ENCODE measurements at places on chromosomes 4 and X. TPM values are rescaled to one million over a fixed set of nuclear protein-coding genes. Genes with fewer than 3 reads are reported as not detected.
A peak's percentile ranks its signal among the peaks of the same experiment; 100 is the strongest.

GRCh38 chrX:133783274-133783673 is 202.1 kb downstream of the GPC3 start:
- DNase-seq = no peak

DNA sequence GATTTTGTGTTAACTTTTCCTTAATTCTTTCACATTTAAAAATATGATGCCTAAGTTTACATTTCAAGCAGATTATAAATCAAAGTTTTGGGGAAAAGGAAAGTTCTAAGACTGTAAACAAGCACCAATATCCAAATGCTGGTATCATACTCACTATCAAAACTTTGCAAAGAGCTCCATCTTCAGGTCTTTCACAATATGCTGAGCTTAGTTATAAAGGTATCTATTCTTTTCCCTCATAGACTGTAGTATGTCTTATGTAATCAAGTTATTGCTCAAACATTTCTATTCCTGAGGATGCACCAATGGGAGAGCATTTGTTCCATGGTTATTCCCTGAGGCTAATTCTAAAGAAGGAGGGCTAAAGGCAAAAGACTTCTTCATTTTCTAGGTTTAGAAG is 207.9 kb upstream of the FAM241A start:
- DNase-seq = no peak

DNA sequence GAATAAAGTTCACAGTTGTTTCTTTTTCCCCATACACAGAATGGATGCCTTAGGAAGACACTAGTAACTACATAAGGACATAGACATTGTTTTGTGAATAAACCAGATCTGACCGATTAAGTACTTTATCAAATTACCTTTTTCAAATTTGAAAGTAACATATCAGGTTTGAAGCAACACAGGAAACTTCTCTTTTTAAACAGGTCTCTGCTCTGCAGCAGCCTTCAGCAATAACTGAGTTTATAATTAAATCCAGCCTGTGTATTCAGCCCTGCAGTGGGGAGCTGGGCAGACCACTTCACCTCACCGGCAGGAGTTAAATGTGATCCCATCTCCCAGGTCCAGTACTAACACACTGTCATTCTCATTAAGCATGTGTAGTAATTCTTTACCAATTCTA is 68.3 kb upstream of the ATOH1 start:
- no peak for DNase-seq

GRCh38 chrX:15359701-15360100 is 24.4 kb upstream of the PIGA start:
- no peak for DNase-seq

ALB gene
- polyA plus RNA-seq = not detected

MGARP gene
- 24.2 TPM for polyA plus RNA-seq

- peak; percentile 43 for DNase-seq
Measured at GRCh38 chr4:118888666-118889311, at the start of gene SYNPO2. SYNPO2 (plus strand) TSS chr4:118888854; CDS start chr4:118889037, 183 bp downstream.

STPG2 gene
- not detected for polyA plus RNA-seq

- no peak for DNase-seq
Measured at GRCh38 chrX:101408532-101408841, 465 bp downstream of the HNRNPH2 start.

SPANXN3 gene
- not detected for polyA plus RNA-seq

- DNase-seq = no peak
Measured at GRCh38 chr4:75644095-75644494, 13.8 kb upstream of the CDKL2 start.

DNA sequence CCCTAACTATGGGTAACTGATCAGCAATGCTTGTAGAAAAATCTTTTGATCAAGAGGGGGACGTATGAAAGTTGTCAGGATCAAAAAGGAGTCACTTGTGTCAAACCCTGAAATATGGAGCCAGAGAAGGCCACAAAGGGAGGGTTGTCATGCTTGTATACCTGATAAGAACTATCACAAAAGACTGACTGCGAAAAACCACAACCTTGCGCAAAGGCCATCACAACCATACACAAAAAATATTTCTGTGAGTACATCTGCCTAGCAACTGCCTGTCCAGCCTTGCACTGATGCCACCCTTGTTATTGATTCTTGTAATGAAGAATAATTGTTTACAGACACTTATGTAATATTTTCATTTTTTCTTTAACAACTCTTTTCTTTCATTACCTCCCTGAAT is 22.8 kb upstream of the EIF4E start:
- no peak for DNase-seq

DNA sequence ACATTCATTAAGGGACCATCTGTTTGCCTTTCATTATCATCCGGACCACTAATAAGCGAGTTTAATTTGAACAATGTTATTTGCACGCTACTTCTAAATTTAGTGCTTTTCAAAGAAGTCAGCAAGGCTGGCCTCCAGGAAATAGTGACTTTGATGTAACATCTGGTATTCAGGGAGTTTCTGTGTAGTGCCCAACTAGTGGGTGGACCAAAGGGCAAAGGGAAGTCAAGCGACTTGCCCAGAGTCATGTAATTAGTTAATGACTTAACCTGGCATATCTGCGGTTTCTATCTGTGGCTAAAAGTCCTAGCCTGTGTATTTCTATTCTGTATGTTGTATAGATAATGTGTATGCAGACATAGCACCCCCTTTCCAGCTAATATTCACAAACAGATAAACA is 56.3 kb upstream of the LCORL start:
- DNase-seq = no peak

DNA sequence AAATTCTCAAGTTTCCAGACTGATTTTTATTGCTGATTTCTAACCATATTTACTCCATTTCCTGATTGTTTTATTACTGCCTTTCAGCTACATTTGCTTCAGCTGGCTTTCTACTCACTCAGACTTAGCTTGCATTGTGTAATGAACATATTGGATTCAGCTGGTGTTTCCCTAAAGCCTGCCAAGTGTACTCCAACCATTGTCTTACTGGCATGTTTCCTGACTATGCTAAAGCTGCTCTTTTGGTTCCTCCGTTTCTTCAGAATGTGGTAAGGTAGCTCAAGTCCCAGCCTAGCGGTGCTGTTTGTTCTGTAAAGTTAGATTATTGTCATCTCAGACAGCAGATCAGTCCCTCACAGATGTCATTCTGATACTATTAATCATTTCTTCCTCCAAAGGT is 53.1 kb upstream of the GLRA2 start:
- peak; percentile 23 for DNase-seq

DNA sequence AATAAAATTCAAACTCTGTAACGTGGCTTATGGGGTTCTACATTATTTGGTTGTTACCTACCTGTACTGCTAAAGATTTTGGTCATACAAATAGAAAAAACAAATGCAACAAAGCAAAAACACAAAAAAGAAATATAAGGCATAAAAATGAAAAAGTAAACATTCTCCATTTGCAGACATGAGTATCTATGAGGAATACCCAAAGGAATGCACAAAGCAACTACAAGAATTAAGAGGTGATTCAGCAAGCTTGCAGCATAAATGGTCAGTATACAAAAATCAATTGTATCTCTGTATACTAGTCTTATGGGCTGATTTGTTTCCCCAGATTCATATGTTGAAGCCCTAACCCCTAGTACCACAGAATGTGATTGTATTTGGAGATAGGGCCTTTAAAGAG is 3.6 kb upstream of the PDE5A start:
- DNase-seq = no peak

- DNase-seq = no peak
Measured at GRCh38 chr4:186738421-186738820, 14.8 kb upstream of the FAT1 start.

GYPA gene
- not detected for polyA plus RNA-seq

DNA sequence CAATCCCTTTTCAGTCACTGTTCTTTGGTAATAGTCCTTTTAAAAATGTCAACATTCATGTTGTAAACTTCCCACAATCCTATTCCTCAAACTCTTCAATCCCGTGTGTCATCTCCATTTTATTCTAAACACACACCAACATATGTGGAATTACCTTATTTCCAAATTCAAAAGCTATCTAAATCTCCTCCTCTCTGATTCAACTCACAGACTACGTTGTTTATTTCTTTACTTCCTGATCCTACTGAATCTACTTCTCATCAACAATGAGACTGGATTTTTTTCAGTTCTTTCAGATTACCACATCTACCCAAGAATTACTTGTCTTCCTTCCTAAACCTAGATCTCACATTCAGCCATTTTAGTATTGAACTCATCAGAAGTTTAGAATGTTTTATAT is 188.2 kb downstream of the GABRB1 start:
- no peak for DNase-seq

- DNase-seq = no peak
Measured at GRCh38 chrX:114905251-114905650, 112.2 kb downstream of the IL13RA2 start.

DNA sequence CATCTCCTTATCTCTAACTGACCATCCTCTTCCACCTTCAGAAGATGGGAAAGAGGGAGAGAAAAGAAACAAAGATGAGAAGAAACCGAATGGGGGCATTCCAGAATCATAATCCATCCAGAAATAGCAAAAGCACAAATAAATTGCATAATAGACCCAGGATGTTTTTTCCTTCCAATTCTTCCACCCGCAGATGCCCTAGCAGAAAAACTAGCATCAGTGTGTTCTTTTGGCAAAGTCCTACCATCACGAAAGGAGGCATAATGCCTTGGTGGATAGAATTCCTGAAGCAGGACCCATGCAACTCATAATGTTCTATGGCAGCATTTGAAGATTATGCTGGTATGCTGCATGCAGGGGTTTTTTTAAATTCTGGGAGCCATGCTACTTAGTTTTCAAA is 279.2 kb downstream of the PPP3CA start:
- no peak for DNase-seq

CT45A2 gene
- not detected for polyA plus RNA-seq

ENAM gene
- 0.01 TPM for polyA plus RNA-seq

DNA sequence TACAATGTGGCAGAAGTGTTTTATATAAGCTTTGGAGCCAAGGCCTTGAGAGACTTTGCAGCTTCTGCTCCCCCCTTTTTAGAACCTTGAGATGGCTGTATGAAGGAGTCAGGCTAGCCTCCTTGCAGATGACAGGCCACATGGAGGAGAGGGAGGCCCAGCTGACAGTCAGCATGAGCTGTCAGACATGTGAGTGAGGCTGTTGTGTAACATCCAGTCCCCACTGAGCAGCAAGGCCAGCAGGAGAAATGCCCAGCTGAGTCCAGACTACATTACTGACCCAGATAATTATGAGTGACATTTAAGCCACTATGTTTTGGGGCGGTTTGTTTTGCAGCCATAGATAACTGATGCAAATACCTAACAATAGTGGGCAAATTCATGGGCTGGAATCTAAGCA is 515.3 kb upstream of the ARX start:
- no peak for DNase-seq

DNA sequence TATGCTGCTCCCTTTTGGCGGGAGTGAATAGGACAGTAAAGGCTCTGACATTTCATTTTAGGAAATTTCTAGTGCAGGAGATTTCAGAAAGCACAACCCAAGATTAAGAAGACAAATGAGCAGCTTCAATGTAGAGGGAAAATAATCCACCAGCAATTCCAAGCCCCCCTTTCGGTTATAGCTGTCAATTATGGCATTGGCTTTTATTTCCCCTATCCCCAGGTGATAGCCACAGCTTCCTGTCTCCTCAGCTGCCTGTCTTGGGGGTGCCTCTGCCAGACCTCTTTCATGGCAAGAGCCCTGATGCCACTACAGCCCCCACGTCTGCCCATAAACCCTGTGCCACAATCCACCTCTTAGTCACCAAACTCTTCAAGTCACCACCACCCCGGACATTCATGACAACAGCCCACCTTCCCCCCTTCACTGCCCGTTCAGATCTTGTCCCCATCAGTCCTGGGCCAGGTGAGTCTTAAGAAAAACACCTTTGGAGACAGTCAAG is 48.4 kb upstream of the CLNK start:
- DNase-seq = no peak

TMPRSS11D gene
- not detected for polyA plus RNA-seq

GRCh38 chrX:54479136-54480111 is 16.6 kb downstream of the FGD1 start:
- no peak for DNase-seq

DNA sequence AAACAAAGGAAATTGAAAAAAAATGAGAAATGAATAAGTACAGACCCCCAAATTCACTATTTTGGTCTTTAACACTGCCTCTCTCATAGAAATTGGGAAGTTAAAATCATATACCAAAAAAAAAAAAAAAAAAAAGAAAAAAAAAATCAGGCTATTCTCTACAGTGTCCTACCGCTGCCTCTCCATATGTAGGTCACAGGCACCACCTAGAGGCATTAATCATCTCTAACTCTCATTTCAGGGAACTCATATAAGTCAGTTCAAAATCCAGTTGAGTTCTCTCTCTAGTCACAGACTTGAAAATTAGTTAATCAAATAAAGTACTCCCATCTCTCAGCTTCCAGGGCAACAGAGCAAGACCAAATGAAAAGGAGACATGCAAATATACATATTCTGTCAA is 47.9 kb downstream of the COX18 start:
- no peak for DNase-seq

- DNase-seq = no peak
Measured at GRCh38 chr4:38210396-38211114, 250.4 kb downstream of the PTTG2 start.

- DNase-seq = no peak
Measured at GRCh38 chr4:48976041-48976440, 10.0 kb upstream of the CWH43 start.

NLGN4X gene
- polyA plus RNA-seq = 0.48 TPM

ETDB gene
- not detected for polyA plus RNA-seq

OGT gene
- 280 TPM for polyA plus RNA-seq

GRCh38 chr4:157217708-157218107 is 2.8 kb upstream of the GRIA2 start:
- DNase-seq = no peak

CDKL5 gene
- polyA plus RNA-seq = 5.1 TPM
